ENCODE measurements at places on chromosomes 2 and 18.

GRCh38 chr18:78074400-78075020 lies 824.9 kb downstream of the GALR1 start:
- no peaks in the 10 kb centered on the region for H3K4me1 ChIP-seq
- no peak overlapping the region for H3K4me3 ChIP-seq
- no peaks in the 10 kb centered on the region for H3K27me3 ChIP-seq
- no peak overlapping the region for H3K27ac ChIP-seq

- H3K27ac ChIP-seq = no peak overlapping the region
- DNase-seq = no peak
- peaks cover 9% of the 10 kb centered on the region for H3K4me1 ChIP-seq
- H3K36me3 ChIP-seq = peaks cover 4% of the 10 kb centered on the region
- no peaks in the 10 kb centered on the region for H3K27me3 ChIP-seq
These were observed 856 bp downstream of the ACAA2 start for GRCh38 chr18:49812286-49813068.

DNA sequence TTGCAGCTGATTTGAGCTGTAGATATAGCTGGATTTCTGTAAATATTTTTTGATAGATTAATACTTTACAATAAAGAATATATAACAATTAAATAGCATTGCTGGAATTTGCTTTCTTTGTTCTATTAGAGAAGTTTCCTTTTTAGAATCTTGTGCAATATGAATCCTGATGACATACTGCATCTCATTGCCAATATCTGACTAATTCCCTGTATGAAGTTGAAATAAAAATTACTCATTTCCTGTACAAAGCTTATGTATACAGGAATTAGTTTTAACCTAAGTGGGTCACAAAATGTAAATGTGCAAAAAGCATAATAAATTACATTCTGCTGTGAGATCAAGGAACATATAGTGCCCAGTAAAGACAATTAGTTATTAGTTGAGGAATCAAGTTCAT lies 72.8 kb upstream of the TMEFF2 start:
- no peak overlapping the region for H3K27ac ChIP-seq
- H3K36me3 ChIP-seq = no peaks in the 10 kb centered on the region
- DNase-seq = no peak
- no peaks in the 10 kb centered on the region for H3K27me3 ChIP-seq

DNA sequence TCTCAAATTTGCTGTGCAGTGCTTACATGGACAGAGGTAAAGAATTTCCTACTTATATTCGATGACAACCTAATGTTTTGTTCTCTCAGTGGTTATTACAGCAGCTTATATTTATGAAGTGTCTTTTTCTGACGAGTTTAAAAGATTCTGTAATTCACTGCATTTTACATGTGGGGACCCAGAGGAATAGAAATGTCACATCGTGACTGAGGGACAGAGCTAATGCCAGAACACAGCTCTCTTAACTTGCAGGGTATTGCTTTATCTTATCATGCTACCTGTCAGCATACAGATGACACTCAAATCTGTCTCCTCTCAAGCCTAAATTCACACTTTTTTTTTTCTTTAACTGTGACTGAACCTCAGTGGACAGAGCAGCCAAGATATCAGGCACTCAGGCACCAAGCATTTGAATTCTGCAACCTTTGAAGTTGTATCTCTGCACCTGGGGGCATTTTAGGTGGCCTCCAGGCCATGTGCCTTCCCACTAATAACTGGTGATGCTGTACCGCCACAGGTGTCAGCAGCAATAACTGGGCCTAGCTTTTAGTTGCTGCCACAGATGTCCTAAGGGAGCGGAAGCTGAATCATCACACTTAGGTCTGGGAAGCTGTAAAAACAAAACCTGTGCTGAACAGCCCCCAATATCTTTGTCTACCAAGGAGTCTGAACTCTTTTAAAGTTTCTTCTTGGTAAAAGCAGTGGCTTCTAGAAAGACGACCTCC lies 315.8 kb upstream of the NRP2 start:
- no peaks in the 10 kb centered on the region for H3K4me1 ChIP-seq
- DNase-seq = no peak
- no peaks in the 10 kb centered on the region for H3K36me3 ChIP-seq
- H3K27me3 ChIP-seq = no peaks in the 10 kb centered on the region
- H3K4me3 ChIP-seq = no peak overlapping the region

- no peaks in the 10 kb centered on the region for H3K27me3 ChIP-seq
- H3K4me3 ChIP-seq = no peak overlapping the region
- peaks cover 2% of the 10 kb centered on the region for H3K4me1 ChIP-seq
- H3K27ac ChIP-seq = no peak overlapping the region
- no peak for DNase-seq
These were observed 52.6 kb downstream of the NEDD4L start for GRCh38 chr18:58096658-58097057.

- no peak for DNase-seq
- no peak overlapping the region for H3K4me3 ChIP-seq
- H3K27me3 ChIP-seq = no peaks in the 10 kb centered on the region
- H3K27ac ChIP-seq = no peak overlapping the region
- H3K36me3 ChIP-seq = peaks cover 11% of the 10 kb centered on the region
These were observed 49.0 kb upstream of the TWSG1 start for GRCh38 chr18:9285604-9286003.

DNA sequence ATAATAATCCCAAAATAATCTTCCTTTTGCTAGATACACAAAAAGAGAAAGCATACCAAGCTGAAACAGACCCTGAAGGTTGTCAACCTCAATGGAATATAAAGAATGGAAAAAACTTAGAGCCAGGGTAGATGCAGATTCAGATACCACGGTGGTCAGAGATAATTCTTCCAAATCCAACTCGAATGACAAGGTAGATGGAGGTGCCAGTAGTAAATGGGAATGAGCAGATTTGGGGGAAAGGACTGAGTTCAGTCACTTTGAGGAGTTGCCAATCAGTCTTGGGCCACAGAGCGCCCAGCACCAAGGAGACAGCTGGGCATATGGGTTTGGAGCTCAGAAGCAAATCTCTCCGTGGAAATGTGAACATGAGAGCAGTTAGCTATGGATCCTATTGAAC lies 3.4 kb upstream of the CHMP1B start:
- H3K36me3 ChIP-seq = no peaks in the 10 kb centered on the region
- no peak overlapping the region for H3K27ac ChIP-seq
- peaks cover 11% of the 10 kb centered on the region for H3K4me1 ChIP-seq
- no peak overlapping the region for H3K4me3 ChIP-seq
- H3K27me3 ChIP-seq = no peaks in the 10 kb centered on the region

GRCh38 chr18:53918091-53918490 lies 306.4 kb downstream of the MBD2 start:
- H3K27ac ChIP-seq = no peak overlapping the region
- no peaks in the 10 kb centered on the region for H3K36me3 ChIP-seq
- peaks cover 2% of the 10 kb centered on the region for H3K27me3 ChIP-seq
- DNase-seq = no peak

DNA sequence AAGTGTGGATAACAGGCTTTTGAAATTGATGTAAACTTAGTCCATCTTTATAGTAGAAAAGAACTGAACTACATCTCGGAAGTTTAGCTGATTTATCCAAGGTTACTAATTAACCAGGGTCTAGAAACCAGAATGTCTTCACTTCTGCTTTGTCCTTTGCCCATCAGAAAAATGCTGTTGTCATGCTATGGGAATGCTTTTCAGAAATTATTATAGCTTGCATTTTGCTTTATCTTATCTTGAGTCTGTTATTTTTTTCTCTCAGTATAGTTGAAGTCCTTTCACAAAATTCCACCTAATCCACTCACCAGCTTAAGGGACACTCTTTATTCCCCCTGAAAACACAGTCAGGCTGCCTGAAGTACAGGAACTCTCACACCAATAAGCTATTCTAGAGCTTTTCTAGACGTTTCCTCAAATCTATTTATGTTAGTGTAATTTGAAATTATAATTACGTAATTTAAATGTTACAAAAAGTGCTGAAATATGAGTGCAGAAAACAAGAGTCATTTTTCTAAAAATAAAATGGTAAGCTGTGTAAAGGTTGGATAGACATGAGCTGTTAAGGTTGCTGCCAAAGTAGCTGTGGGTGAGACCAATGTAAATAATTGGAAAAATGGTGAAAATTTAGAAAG lies 456.3 kb downstream of the TGIF1 start:
- H3K27me3 ChIP-seq = no peaks in the 10 kb centered on the region
- no peak for DNase-seq
- H3K4me3 ChIP-seq = no peak overlapping the region

Data from neuronal stem cell (in vitro differentiated cells).